ENCODE measurements at places on chromosomes 5 and 9.

DNA sequence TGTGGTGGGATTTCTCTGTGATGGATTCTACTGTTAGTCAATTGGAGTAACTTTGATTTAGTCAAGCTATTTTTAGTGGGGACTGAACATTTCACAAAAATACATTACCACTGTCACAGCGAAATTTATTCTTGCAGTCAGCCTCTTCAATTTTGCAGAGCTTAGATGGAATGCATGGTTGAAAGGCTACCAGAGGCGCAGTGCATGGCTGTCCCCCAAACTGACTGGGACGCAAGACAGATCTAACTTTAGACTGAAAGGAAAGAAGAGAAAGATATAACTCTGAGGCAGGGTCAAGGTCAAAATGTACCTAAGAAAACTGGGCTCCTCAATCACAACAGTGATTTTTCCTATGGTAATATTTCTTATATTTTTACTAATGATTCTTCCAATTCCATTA lies 13.7 kb downstream of the C6 start:
- no peak for DNase-seq

DNA sequence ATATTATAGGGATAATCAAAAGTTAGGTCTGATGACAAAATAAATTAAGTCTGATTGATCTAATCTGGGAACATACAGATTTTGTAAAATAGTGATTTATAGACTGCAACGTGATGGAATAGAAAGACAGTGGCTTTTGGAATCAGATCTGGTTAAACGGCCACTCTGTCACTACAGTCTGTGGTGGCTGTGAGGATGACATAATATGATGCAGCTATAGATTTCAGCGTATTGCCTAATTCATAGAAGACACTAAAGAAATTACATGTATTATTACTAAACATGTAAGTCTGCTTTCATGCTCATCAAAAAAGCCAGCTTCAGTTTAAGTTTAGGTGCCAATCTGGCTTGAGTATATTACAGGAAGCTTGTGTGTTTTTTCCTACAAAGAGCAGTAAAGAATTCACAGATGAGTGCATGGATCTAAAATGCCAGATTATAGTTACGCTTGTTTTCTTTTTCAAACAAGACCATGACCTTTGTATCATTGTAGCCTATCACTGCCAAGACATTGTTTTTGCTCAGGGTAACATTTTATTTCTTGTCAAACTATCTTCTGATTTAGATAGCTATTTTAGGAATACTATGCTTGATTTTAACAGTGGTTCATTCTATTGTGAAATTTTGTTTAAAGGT lies 25.7 kb downstream of the CPEB4 start:
- no peak for DNase-seq

GRCh38 chr5:145682197-145682899 lies 152.8 kb downstream of the PRELID2 start:
- DNase-seq: no peak

DNA sequence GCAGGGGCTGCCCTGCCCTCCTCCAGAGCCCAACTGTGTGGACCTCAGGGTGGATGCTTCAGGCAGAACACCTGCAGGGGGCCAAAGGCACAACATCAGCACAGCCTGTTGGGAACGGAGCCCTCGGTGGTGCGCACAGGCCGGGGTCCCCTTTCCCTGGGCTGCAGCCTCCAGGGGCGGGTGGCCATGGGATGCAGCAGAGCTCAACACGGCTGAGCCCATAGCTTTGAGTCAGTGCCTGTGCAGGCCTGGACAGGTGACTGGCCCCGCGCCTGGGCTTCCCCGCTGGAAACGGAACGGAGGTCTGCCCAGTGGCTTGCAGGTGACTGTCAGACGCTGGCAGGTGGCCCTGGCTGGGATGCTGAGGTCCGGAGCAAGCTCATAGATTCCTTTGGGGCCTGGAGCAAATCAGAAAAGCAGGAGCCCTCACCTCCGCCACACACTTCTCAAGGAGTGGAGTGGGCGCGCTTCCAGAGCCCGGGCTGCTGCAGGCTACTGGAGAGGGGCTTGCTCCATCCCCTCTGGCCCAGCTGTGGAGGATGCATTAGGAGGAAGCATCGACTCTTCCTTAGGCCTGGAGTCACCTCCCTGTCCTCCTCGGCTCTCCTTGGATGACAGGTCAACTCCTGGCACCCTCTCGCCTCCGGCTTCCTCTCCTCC lies 69.8 kb upstream of the RNU6ATAC start:
- no peak for DNase-seq

DNA sequence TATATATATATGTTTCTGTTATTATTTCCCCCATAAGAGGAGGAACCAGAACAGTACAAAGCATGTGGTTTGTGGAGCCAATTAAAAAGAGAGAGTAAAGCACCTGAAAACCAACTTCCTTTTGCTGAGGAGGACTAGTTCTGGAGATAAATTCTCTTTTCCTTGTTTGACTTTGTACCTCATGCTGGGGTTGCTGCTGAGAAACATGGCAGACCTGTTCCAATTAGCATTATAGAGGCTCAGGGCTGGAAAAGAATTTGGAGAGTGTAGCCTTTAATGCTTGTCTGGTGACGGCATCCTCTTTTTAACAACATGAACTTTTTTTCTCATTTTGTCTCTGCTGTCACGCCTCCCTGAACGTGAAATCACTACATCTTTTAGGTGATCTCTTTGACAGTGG lies 32.8 kb upstream of the NMUR2 start:
- DNase-seq: no peak

GRCh38 chr5:134958755-134959154 lies 9.0 kb upstream of the CATSPER3 start:
- DNase-seq: no peak

DNA sequence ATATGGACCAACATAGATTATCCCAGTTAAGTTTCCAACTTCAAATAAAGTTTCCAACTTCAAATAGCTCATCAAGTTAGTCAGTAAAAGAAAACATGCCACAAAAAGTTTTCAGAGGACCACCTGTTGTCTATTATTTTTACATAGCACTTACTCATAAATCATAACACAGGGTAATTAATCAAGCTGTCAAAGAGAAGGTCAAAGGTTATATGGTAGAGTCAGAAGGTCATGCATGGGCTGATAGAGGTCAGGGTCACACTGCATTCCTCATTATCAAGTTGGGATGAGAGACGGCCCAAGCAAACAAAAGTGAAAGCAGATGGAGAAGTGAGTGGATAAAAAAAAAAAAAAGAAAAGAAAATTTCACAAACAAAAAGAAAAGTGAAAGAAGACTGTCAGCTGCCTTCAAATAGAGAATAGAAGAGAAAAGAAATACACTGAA lies 145.5 kb upstream of the POU5F2 start:
- DNase-seq: no peak

DNA sequence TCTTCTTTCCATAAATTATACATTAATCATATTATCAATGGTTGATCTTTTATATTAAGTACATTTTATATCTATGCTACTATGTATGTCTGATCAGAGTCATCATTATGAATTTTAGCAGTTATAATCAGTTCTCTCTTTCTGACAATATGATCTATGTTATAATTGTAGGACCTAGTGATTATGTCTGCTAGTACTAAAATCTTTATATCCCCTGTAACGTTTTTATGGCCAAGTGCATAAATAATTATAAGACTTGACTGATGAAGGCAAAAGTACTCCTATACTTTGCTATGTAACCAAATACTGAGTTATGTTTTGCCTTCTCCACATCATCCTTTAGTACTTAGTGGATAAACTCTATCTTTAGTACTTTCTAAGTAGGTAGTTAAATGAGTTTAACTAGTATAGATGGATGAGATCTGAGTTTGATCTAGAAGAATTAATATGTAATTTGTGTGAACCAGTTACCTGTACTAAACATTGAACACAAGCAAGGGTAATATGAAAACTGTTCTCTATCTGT lies 75.4 kb downstream of the SLF1 start:
- no peak for DNase-seq

DNA sequence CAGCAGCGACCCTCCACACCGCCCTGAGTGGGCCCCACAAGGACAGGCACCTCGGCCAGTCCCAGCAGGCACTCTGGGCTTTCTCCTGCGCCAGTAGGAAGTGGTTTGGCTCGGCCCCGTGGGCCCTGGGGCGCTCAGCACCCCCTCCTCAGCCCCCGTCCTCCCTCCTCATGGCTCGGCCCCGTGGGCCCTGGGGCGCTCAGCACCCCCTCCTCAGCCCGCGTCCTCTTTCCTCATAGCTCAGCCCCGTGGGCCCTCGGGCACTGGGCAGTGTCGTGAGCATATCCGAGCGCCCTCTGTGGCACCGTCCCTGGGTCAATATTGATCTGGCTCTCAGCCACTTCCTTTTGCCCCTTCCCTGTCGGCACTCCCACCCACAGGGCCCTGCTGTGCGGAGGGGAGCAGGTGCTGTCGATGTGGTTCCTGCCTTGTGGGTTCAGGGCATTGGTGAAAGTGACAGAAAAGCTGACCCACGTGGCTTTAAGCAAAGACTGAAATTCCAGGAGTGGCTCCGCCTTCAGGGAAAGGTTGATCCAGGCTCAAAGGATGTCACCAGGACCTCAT lies 5.5 kb upstream of the SCGB3A1 start:
- DNase-seq: no peak

DNA sequence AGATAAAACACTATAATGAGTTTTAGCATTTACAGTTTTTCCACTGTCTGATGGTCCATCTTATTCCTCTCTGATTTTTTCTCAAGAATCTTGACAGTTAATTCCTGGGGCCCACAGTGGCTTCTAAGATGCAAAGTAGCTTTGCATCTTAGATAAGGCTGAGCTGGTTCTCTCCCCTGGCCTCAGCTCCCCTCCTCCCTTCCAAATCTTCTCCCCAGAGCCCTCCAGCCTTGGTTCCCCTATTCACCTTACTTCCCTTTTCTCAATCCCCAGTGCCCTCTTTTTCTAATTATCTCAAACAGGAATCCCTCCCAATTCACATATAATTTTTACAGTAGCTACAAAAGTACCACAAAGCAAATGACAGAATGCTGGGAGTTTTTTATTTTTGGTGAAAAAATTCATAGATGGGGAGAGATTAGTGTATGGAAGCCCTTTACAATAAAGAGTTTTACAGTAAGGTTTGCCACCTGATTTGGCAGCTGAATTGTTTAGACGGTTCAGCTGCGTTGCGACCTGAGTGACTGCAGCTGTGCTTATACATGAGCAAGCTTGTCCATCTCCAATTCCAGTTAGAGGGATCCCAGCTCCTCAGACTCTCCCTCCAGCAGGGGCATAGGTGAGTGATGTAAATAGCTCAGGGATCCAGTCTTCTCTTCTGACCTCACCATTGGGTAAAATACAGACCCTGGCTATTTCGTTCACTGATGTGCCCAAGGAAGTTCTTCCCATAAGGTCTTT lies 51.4 kb upstream of the CKMT2 start:
- DNase-seq: no peak

DNA sequence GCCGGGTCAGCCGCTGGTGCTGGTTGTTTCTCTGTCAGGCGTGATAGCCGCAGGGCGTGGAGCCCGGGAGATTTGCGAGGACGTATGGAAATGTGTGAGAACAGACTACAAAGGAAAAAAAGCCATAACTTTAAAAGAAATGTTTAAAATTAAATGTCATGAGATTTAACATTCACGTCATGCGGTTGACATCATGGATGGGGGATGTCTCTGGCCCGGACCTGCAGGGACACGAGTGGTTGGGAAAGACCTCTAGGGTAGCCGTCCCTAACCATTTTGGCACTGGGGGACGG lies 643 bp upstream of the RNF130 start:
- DNase-seq: no peak

GRCh38 chr9:133199648-133200321 lies 9.3 kb downstream of the OBP2B start:
- peak; percentile 23 for DNase-seq

- no peak for DNase-seq
Observed at GRCh38 chr9:91948597-91949391, 1.2 kb downstream of the ROR2 start.

All from stimulated activated CD4-positive, alpha-beta T cell treated with anti-CD3 and anti-CD28 coated beads, Interleukin-2, amount 100 ng/mL, for 24 hours (primary cell).